CD4-positive, CD25-positive, alpha-beta regulatory T cell (primary cell): ENCODE measurements at places on chromosomes 2 and 18.

DNA sequence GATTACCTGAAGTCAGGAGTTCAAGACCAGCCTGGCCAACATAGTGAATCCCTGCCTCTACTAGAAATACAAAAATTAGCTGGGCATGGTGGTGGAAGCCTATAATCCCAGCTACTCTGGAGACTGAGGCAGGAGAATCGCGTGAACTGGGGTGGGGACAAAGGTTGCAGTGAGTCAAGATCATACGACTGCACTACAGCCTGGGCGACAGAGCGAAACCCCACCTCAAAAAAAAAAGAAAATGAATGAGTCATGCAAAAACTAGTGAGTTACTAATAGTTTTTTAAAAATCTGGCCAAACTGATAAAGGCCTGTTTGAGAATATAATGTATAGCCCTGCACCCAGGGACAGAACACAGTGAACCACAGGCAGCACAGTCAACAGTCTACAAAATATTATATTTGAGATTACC is 17.5 kb downstream of the AFG3L2 start:
- no peak for DNase-seq

DNA sequence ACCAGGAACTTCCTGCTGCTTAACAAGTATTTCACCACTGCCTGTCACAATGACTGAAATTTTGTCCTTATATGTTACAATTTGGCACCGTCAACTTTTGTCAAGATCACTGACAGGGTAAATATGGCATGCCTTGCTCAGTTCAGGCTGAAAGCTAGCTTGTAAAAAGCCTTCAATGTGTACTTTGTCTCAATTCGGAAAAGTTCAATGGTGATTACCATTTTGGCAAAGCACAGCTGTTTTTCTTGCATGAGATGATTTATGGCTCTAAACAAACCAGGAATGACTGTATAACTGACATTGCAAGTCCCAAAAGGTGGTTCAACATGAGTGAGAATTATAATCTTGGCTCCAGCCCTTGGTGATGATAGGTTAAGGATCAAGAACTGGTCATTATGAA is 1255.2 kb downstream of the CNTNAP5 start:
- no peak for DNase-seq

- DNase-seq, result no peak
These were observed 115.5 kb downstream of the ABCA12 start for GRCh38 chr2:215022910-215023309.

GRCh38 chr2:45145073-45145899 is 136.0 kb upstream of the SIX2 start:
- DNase-seq, result no peak

DNA sequence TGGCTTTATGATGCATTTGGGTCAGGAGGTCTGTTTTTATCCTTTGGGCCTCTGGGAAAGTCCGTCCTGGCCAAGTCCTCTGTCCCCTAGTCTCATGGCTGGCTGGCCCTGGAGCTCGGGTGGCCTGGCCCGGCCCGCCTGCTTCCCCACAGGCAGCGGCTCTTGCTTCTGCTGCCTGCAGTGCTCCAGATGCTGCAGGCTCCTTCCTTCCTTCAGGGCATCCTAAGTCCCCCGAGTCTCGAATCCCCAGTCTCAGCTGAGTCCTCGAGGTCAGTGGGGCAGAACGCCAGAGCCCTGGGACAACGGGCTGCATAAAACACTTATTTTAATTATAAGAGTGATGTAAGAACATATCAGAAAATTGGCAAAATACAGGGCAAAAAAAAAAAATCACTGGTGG is 71.2 kb downstream of the HPCAL1 start:
- no peak for DNase-seq

DNA sequence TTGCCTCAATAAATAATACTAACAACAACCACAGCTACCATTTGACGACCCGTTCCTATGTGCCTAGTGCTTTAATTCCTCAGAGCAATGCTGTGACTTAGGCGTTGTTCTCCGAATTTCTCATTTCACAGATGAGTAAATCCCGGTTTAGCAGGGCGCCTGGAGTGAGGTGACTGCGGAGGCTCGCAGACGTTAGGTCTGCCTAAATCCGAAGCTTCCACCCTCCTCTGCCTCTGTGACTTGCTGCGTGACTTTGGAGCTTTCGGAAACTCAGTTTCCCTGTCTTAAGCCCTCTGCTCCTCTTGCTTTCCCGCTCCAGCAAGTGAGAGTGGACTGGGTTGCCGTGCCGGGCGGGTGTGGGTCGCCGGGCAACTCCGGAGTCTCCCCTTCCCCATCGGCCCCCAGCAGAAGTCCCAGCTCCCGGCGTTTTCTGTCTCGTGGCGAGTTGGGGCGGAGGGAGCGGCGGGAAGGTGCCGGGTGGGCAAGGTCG is 711 bp upstream of the ATOH8 start:
- DNase-seq, result no peak

DNA sequence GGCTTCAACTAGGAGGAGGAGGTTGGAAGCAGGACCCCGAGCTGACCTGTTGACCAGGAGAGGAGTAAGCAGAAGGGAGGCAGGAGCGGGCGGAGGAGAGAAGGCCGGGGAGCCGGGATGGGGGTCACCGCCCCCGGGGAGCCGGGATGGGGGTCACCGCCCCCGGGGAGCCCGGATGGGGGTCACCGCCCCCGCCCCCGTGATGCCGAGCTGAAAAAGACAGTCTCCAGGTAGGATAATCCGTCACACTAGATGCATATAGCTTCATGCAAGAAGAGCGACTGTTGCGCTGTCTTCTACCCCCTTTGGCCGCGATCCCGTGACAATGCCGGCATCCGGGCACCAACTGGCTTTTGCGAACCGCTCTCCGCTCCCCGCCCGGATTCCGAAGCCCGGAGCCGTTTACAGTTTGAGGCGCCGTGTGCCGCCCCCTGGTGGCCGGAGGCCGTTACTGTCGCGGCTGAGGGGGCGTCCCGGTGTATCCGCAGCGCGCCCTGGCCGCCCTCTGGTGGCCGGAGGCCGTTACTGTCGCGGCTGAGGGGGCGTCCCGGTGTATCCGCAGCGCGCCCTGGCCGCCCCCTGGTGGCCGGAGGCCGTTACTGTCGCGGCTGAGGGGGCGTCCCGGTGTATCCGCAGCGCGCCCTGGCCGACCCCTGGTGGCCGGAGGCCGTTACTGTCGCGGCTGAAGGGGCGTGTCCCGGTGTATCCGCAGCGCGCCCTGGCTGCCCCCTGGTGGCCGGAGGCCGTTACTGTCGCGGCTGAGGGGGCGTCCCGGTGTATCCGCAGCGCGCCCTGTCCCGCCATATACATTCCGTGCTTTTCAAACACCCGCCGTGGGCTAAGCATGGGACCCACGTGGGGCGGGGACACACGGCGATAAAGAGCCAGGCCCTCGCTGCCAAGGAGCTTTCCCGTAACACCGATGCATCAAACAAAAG is 89.6 kb downstream of the ACTR3 start:
- peak; percentile 20 for DNase-seq

DNA sequence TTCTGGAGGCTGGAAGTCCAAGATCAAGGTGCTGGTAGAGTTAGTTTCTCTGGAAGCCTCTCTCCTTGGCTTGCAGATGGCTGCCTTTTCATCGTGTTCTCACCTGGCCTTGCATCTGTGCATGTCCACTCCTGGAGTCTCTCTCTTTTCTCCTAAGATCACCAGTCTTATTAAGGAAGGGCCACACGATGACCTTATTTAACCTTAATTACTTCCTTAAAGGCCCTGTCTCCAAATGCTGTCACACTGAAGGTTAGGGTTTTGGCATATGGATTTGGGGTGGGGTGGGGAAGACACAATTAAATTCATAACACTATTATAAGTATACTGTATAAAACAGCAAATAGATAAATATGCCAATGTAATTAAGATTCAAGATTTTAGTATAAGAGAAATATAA is 402.4 kb upstream of the HS6ST1 start:
- no peak for DNase-seq

GRCh38 chr2:174011796-174012195 is 46.6 kb upstream of the SP3 start:
- DNase-seq, result no peak

GRCh38 chr2:147782141-147782930 is 62.5 kb upstream of the ACVR2A start:
- no peak for DNase-seq

DNA sequence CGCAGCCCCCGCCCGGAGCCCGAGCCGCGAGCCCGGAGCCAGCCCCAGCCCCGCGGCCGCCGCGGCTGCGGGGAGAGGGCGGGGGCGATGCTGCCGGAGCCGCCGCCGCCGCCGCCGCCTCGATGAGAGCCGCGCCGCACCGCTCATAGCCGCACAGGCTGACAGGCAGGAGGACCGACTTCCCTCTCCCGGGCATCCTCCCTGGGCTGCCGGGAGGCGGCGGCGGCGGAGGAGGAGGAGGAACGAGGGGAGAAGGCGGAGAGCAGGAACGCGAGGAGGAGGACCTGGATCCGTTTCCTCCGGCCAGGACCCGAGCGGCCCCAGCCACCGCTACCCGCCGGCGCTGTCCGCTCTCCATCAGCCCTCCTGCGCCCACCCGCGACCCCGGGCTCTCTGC is 370 bp downstream of the KLHL29 start:
- DNase-seq, result no peak

DNA sequence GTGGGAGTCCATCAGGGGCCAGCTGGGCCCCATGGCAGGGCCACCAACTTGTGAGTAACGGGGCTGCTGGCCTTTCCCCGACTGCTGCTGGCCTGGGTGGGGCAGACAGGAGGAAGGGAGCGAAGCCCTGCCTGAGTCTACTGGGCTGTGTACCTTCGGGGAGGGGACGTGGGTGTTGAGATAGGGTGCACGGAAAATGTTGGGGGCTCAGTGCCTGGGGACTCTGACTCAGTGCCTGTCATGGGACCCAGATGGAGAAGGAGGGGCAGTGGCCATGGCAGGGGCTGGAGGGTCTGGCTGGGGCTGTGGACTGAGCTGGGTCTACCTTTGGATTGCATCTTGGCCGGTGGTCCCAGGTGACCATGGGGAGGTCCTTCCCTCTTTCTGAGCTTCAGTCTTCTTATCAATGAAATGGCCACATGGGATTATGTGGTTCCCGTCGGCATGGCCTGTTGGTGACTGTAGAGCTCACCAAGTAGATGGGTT is 4.0 kb downstream of the SLC4A3 start:
- no peak for DNase-seq

DNA sequence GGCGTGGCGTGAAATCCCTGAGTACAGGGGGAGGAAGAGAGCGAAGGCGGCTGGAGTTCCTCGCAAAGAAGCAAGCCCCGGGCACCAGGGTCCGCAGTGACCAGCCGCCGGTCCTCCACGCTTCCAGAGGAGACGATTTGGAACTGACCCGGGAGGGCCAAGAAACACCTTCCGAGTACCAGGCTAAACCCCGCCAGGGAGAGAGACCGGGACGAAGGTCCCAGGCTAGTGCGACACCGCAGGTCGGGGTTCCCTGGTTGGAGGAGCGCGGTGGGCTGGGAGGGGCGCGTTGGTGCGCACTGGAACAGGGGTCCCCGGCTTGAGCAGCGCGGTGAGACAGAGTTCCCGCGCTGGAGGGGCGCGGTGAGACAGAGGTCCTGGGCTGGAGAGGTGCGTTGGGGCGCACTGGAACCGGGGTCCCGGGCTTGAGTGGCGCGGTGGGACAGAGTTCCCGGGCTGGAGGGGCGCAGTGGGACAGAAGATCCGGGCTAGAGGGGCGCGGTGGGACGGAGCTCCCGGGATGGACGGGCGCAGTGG is 901 bp downstream of the WDFY1 start:
- DNase-seq, result peak; percentile 23

- no peak for DNase-seq
These were observed 63.7 kb upstream of the ITGA4 start for GRCh38 chr2:181393472-181393871.

GRCh38 chr2:128439031-128439790 is 120.5 kb upstream of the HS6ST1 start:
- DNase-seq, result no peak

- no peak for DNase-seq
These were observed 7.8 kb downstream of the CCDC74A start for GRCh38 chr2:131535526-131535925.

DNA sequence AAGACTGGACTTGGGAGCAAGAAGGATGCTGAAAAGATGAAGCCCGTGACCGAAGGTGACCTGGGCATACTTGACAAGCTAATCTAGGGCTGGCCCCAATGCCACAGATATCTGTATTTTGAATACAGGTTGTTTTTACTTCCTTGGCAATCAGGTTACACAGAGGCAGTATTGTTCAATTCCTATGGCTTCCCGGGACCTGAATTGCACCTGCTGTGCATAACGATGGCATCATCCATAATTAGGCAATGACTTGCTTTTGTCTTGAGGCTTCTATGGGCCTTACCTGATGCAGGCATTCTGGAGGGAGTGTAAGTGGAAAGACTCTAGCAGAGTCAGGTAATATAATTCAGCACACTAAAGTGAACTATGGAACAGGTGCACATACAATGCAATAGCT is 60.6 kb upstream of the CUL3 start:
- DNase-seq, result no peak

DNA sequence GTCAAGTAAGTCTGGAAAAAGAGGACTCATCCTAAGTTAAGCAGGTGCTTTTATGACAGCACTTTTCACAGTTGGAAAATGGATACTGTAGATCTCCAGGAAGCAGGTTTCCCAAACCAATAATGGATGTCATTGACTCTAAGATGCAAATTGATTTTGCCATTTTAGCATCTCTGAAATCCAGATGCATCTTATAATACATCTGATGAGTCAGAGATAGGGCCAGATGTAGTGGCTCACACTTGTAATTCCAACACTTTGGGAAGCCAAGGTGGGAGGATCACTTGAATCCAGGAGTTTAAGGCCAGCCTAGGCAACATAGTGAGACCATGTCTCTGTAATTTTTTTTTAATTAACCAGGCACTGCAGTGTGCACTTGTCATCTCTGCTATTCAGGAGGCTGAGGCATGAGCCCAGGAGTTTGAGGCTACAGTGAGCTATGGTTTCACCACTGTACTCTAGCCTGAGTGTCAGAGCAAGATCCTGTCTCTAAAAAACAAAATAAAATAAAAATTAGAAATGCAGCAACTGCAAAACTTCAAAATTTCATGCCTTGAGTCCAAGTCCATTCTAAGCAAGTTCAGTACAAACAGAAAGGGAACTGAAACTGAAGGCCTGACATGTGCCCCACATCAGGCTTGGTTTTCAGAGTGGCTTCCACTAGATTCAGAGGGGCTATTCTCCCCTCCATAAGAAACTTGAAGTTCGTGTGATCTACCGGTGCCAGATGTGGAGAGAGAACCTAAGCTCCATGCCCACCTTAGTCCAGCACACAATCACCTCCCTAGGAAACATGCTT is 267.8 kb upstream of the NCKAP5 start:
- DNase-seq, result no peak

DNA sequence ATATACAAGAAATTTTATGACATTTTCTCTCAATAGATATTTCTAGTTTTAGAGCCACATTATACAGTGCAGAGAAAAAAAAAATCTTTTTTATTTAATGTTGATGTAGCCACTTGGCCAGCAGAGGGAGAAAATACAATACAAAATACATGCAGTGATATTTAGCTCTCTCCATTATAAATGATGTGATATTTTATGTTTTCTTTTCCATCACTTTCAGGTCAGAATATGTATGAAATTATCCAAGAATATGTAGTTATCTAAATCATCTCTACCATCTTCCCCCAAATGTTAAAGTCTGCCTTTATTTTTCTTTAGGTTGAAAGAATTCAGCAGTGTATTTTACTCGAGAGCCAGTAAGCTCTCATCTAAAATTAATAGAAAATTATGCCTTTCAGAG is 533.6 kb upstream of the FSHR start:
- DNase-seq, result no peak

- no peak for DNase-seq
These were observed 214.0 kb downstream of the ANKRD30B start for GRCh38 chr18:14961991-14962390.
